ENCODE measurements at places on chromosomes 11 and 22.

- DNase-seq, result no peak
Measured at GRCh38 chr22:30169002-30169401, 77.6 kb downstream of the LIF start.

DNA sequence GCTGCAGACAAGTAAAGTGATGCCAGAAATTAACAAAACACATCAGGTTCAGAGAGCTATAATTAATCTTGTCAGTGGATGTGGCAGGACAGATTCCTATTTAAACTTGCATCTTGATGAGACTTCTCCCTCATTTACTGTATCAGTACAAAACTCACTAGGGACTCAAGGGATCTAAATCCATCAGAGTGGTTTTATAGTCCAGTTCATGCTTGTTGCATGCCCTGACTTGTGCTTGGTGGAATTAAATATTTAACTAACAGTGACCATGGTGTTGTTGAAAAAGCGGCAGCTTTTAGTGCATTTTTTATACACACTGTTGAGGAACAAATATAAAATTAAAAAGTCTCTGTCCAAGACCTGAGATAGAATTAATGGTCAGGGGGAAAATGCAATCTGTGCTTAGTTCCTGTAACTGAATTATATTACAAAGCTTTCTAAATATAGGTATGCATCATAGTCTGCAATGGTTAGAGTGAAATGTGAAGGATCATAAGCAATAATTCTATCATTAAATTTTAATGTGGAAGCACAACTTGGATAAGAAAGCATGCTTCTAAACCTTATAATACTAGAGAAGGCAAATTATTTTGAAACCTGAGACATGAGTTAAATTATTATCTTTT lies 1475.5 kb upstream of the TENM4 start:
- no peak for DNase-seq

DNA sequence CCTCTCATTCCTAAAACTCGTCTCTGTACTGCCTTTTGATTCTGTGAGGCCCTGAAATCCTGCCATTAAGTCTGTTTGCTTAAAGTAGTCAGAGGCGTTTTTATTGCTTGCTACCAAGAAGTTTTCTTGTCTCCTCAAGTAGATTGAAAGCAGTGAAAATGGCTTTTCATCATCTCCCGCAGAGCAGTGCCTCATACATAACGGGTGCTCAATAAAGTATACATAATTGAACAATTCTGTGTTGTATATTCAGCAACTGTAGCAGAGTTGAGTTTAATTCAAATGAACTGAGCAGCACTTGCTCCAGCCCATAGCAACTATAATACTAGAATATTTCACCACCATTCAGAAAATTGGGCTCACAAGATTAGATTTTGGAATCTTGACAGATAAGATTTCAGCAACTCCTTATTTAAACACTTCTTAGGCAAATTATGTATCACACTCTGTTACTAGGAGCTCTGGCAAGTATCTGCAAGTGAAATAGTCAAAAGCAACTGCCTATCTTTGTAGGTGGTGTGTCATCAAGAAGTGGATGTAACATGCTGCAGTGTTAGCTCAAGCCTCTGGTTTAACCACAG lies 20.0 kb downstream of the FIBIN start:
- no peak for DNase-seq

DNA sequence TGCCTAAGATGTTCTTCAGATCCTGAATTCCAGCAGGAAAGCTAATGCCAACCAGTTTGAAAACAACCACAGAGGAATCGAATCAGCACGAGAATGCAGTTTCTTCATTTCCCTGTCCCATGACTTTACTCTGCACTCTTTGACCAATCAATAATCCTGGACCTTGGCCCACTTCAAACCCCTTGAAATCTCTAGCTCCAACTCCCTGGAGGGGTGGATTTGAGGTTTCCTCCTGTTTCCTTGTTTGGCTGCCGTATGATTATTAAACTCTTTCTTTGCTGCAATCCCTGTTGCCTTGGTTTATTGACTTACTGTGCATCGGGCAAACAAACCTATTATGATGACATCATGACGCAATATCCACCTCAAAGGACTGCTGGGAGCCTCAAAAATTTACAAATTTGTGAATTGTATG lies 109.3 kb downstream of the FBXO7 start:
- no peak for DNase-seq

DNA sequence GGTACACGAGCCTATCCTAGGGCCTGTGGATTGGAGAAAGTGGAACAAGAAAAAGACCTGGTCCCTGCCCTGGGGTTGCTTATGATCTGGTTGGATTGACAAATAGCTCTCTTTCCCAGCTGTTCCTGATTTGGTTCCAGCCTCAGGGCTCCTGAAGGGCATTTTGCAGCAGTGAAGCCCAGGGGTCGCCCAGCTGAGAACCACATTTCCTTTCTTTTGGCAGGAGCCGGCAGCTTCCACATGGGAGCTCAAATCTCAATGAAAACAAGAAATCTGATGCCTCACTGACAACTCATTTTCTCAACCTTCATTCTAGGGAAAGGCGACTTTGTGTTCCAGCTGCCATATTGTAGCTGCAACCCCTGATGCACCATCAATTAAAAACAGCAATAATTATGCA lies 140.6 kb upstream of the CADM1 start:
- DNase-seq, result no peak

DNA sequence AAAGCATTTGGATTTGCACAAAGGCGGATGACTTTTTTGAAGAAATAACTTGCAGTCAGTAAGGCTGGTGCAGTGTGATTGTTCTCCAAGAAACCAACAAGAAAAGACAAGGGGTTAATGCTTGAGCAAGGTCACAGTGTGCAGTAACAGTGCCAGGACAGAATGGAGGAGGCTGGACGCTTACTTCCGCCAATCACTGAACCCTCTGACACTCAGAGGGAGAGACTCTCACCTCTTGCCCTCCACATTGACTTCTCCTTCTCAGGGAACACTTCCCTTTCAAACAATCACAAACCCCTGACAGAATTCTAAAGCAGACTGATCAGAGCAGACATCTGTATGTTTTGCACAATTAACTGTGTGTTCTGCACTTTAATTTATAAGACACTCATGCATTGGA lies 228.4 kb downstream of the BLID start:
- DNase-seq, result no peak

DNA sequence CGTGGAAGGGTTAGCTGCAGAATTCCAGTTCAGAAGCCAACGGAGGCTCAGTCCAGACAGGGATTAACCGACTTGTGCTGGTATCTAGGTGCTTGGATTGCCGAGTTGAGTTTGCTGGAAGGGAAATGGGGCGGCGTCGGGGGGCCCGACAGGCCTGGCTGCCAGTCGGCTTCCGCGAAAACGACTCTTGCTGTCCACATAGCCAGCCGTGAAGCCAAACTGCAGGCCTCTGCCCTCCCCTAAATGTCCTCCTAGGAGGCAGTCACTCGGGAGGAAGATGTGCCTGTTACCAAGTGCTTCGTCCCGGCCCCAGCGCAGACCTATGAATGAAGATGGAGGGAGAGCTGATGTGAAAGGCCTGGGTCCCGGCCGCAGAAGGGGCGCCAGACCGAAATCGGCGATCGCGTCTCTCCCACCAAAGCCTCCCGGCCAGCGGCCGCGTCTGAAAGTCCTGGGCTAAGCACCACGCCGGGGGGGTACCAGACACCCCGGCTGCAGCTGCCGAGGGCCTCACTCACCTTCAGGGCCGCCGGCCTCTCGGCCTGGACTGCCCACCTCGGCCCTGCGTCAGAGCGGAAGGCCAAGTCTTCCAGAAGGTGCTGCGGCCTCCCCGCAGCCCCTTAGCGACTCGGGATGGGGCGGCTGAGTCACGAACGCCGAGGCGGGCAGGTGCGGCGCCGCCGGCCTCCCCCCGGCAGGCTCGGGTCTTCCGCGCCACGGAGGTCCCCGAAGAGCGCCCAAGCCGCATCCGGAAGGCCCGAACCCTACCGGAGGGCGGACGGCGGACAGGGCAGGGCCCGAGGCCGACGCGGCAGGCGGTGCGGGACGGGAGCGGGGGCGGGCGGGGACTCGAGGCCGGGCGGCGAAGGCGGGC lies 7.5 kb downstream of the DPAGT1 start:
- peak; percentile 47 for DNase-seq

GRCh38 chr22:29043906-29044575 lies 17.6 kb downstream of the C22orf31 start:
- no peak for DNase-seq

- no peak for DNase-seq
Measured at GRCh38 chr11:95793116-95793515, 2.8 kb downstream of the CEP57 start.

- DNase-seq, result no peak
Measured at GRCh38 chr22:20776624-20777405, 2.9 kb downstream of the SERPIND1 start.

- no peak for DNase-seq
Measured at GRCh38 chr11:62842171-62842741, 2.9 kb upstream of the WDR74 start.

- DNase-seq, result no peak
Measured at GRCh38 chr22:35418088-35418487, 18.1 kb downstream of the MCM5 start.

DNA sequence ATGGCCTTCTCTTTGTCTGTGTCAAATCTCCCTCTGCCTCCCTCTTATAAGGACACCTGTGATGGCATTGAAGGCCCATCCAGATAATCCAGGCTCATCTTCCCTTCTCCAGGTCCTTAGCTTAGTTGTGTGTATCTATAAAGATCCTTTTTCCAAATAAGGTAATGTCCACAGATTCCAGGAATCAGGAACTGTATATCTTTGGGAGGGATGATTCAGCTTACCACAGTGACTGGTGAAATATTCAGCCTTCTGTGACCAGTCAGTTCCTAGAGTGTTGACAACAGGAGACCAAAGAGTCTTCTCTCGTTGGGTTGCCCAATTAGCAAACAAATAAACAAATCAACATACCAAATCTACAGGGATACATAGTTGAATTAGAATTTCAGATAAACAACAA lies 175.8 kb downstream of the MPPED1 start:
- DNase-seq, result no peak

DNA sequence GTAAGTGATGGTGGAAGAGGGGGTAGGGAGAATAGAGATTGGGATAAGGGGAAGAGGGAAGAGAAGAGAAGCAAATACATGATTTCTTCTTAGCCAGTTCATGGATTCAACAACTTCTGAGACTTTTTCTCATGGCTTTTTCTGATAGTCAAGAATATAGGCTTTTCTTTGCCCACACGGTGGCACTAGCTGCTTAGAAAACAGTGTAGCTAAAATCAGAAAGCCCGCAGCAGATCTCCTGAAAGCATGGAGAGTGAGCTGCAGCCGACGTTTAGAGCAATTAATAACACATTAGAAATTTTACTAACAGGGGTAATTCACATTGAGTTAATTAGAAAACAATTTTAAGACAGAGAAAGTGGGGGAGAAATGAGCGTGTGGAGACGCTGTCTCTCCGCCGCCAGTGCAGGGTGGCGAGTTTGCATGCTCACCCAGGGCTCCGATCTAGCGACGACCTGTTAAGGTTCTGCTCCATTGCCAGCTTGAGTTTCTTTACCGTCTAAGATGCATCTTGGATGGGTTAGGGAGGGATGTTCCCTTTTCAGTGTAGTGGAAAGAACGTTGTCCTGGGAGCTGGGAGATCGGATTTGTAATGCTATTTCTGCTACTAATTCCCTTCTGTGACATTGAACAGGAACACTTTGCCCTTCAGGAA lies 3.3 kb upstream of the RAG1 start:
- DNase-seq, result no peak

- no peak for DNase-seq
Measured at GRCh38 chr22:43530349-43531201, 118.8 kb downstream of the MPPED1 start.

DNA sequence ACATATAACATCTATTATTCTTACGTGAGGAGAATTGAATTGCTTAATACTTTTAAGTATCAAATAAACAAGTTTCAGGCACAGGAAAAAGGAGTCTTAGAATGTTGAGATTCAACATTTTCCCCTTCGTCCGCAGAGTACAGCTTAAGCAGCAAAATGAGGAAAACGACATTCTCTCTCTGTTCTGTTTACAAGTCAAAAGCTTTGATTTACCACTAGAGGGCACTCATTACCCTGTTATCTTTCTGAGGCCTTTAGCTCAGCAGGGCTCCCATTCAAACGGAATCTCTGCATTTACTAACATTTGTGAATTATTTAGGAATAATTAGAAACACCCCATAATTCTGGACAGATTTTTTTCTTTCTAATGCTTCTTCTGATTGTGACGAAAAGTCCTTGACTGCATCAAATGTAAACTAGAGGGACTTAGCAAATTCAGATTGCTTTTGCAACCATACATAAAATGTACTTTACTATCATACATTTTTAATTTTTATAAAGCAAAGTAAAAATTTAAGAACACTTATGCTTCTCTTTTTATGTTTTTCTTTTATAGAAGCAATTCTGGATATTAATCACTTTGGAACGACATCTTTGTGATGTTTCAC lies 75.0 kb downstream of the JRKL start:
- DNase-seq, result no peak

GRCh38 chr11:15106201-15106965 lies 8.3 kb upstream of the INSC start:
- DNase-seq, result no peak

GRCh38 chr11:94647926-94648325 lies 80.8 kb downstream of the PIWIL4 start:
- no peak for DNase-seq

GRCh38 chr11:45163956-45164575 lies 17.6 kb downstream of the PRDM11 start:
- no peak for DNase-seq

GRCh38 chr22:40472051-40472450 lies 101.7 kb downstream of the SGSM3 start:
- DNase-seq, result no peak

DNA sequence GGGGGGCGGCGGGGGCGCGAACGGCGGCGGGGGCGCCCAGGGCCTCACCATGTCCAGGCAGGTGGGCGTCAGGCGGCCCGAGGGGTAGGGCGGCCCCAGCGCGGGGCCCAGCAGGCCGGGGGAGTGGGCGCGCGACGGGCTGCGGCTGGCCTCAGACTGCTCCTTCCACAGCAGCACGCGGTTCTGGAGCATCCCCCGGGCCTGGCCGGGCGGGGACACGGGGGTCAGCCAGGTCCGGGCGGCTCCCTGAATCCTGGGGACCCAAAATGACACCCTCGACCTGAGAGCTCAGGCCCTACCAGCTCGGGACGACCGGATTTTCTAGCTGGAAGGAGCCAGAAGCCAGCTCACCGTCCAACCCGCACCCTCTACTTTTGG lies 5.5 kb upstream of the SLC16A8 start:
- DNase-seq, result no peak

DNA sequence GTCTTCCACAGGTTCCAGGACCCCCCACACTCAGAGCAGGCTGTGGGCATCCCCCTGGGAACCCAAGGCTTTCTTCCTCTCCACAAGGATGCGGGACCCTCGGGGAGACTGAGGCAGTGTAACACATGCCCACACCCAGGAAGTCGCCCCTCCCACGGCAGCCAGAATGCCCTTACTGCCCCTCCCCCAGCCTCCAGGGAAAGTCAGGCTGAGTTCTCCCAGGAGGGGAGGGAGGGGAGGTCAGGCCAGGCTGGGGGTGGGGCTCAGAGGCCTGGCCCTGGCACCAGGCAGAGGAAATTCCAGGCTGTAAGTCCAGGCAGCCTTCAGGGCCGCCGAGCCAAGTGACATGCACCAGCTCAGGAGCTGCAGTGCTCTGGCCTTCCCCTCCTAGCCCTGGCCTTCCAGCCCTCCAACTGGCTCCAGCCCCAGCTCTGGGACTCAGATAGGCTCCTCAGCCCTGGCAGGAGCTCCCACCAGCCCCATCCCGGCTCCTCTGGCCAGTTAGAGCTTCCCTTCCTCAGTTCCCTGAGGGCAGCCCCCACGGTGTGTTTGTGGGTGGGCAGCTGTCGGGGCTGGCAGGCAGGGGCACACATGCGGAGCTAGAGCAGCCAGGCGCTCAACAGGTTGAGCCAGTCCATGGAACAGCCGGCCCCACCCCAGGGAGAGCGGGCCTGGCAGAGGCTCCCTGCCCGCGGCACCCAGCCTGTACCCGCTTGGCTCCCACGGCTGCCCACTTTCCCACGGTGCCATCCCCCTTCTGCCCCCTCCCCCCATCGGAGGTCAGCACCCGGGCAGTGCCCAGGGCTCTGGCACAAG lies 3.6 kb downstream of the BCL9L start:
- DNase-seq, result no peak
